ENCODE measurements at places on chromosomes 7 and 10.
A peak's percentile ranks its signal among the peaks of the same experiment; 100 is the strongest.

DNA sequence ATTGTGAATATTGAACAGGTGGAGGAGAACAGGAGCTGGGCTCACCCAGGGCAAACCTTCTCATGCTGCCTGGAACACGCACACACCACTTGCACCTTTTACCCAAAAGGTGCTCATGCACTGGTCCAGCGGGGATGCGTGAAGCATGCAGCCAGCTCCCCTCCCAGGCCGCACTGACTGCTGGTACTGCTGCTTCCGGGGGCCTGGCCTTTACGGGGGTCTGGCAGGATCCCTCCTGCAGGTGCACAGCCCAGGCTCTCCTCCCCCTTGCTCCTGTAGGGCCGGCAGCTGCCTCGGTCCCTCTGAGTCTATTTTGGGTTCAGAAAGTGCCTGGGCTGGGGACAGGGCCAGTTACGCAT is 221.7 kb downstream of the DNAJB6 start:
- no peaks in the 10 kb centered on the region for H3K4me1 ChIP-seq
- H3K27me3 ChIP-seq = no peaks in the 10 kb centered on the region
- no peak overlapping the region for H3K4me3 ChIP-seq
- DNase-seq = no peak
- no peak overlapping the region for H3K27ac ChIP-seq

DNA sequence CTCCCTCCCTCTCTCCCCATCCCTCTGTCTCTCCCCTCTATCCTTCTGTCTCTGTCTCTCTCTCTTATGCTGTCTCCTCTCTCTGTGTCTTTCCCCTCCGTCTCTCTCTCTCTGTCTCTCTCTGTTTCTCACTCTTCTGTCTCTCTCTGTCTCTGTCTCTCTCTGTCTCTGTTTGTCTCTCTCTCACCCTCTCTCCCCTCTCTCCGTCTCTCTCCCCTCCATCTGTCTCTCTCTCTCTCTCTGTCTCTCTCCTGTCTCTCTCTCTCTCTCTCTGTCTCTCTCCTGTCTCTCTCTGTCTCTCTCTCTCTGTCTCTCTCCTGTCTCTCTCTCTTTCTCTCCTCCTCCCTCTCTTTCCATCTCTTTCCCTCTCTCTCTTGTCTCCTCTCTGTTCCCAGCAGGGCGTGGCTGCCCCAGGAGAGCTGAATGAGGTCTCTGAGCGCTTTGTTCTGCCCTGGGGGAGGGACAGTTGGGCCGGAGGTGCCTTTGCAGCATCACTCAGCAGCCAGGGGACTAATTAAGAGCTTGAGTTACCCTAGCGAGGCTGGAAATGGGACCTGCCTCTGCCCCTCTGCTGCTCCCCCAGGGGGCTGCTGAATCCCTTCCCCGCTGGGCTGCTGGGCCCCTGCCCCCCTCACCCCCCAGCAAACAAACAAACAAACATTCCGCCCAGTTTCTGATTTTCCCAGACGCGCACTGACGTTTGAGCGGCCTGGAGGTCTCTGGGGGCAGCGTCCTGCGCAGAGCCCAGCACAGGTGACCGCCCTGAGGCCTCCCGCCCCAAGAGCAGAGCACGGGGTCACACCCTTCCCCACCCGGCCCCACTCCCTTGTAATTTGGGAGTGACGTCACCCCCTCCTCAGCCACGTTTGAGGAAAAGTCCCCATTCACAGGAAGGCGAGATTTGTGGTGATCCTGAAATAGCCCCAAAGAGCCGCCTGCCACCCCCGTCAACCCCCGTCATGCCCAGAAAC is 68.1 kb downstream of the PDGFA start:
- no peaks in the 10 kb centered on the region for H3K36me3 ChIP-seq
- H3K27me3 ChIP-seq = no peaks in the 10 kb centered on the region
- H3K27ac ChIP-seq = no peak overlapping the region
- H3K4me1 ChIP-seq = no peaks in the 10 kb centered on the region
- H3K4me3 ChIP-seq = no peak overlapping the region

- H3K4me3 ChIP-seq = no peak overlapping the region
- DNase-seq = no peak
- H3K27ac ChIP-seq = no peak overlapping the region
- H3K4me1 ChIP-seq = no peaks in the 10 kb centered on the region
- H3K27me3 ChIP-seq = no peaks in the 10 kb centered on the region
- no peaks in the 10 kb centered on the region for H3K36me3 ChIP-seq
Observed at GRCh38 chr10:77500754-77501151, 136.9 kb downstream of the KCNMA1 start.

DNA sequence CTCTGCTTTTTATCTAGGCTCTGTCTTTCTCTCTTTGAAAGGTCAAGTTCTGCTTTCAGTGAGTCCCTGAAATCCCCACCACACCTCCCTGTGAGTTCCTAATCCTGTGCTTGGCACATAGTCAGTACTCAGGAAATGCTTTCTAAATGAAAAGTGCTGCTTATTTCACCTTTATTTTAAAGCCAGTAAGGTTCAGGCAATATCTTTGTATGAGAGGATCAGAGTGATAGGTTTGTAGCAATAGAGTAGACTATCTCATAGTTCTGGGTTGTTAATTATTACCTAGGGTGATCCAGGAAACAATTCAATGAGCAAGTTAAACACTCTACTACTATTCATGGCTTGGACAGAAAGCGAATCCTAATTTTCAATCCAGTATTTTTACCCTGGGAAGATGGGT is 7.4 kb upstream of the LAMB1 start:
- H3K36me3 ChIP-seq = no peaks in the 10 kb centered on the region
- no peak overlapping the region for H3K4me3 ChIP-seq
- peaks cover 74% of the 10 kb centered on the region for H3K4me1 ChIP-seq
- peak; percentile 82 for DNase-seq
- H3K27ac ChIP-seq = no peak overlapping the region
- H3K27me3 ChIP-seq = no peaks in the 10 kb centered on the region

DNA sequence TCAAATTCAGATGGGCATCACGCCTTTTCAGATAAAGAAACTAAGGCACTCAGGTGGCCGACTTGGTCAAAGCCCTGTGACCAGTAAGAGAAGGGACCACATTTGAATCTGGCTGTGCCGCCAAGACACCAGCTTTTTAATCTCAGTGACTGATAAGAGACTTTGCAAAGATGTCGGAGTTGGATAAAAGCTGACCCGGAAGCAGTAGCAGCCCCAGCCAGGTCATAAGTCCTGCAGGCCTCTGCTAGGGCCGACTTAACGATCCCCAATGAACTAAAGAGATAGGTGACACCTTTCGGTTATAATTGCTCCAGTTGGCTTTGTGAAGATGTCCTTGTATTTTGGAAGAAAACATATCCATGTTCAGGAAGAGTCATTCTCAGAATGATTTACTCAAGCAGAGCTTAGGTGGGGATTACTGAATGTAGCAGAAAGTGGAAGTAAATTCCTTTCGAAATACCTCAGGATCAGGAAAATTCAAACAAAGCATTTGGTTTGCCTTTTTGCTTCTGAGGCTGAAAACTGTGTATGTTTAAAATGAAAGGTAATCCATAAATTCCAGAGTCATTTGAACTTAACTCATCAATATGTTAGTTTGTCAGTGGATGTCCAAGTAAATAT is 164.2 kb upstream of the PITRM1 start:
- no peak overlapping the region for H3K27ac ChIP-seq
- DNase-seq = no peak
- H3K4me1 ChIP-seq = no peaks in the 10 kb centered on the region
- no peak overlapping the region for H3K4me3 ChIP-seq

GRCh38 chr10:30436191-30436611 is 2.2 kb downstream of the MAP3K8 start:
- peak overlapping the region; percentile 83 for H3K27ac ChIP-seq
- no peak for DNase-seq
- H3K27me3 ChIP-seq = no peaks in the 10 kb centered on the region
- peaks cover 29% of the 10 kb centered on the region for H3K4me1 ChIP-seq
- H3K4me3 ChIP-seq = no peak overlapping the region
- H3K36me3 ChIP-seq = no peaks in the 10 kb centered on the region

- no peaks in the 10 kb centered on the region for H3K36me3 ChIP-seq
- DNase-seq = no peak
- H3K4me3 ChIP-seq = no peak overlapping the region
- H3K27me3 ChIP-seq = peaks cover 3% of the 10 kb centered on the region
Observed at GRCh38 chr10:67696679-67697078, 684 bp upstream of the CTNNA3 start.

DNA sequence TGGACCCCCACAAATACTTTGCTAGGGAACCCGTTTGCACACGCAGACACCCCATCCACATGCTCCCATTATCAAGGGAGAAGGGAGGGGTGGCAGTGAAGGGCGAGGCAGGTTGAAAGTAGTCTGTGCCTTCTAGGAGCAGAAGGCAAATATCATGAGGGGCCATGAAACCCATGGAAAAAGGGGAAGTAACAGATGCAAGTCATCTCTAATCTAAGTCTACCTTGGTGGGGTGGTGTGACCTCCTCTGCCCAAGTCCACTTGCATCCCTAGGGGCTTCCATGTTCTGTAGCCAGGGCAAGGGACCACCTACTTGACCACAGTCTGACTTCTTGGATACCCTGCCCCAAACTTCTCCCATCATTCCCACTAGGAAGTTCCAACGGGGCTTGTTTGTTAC is 5.5 kb downstream of the GIMAP6 start:
- H3K4me3 ChIP-seq = no peak overlapping the region
- no peaks in the 10 kb centered on the region for H3K36me3 ChIP-seq
- H3K27me3 ChIP-seq = no peaks in the 10 kb centered on the region
- H3K4me1 ChIP-seq = no peaks in the 10 kb centered on the region

- no peak overlapping the region for H3K4me3 ChIP-seq
- H3K27ac ChIP-seq = no peak overlapping the region
- DNase-seq = no peak
- H3K4me1 ChIP-seq = peaks cover 2% of the 10 kb centered on the region
Observed at GRCh38 chr10:14450041-14450491, 119.3 kb upstream of the FRMD4A start.

DNA sequence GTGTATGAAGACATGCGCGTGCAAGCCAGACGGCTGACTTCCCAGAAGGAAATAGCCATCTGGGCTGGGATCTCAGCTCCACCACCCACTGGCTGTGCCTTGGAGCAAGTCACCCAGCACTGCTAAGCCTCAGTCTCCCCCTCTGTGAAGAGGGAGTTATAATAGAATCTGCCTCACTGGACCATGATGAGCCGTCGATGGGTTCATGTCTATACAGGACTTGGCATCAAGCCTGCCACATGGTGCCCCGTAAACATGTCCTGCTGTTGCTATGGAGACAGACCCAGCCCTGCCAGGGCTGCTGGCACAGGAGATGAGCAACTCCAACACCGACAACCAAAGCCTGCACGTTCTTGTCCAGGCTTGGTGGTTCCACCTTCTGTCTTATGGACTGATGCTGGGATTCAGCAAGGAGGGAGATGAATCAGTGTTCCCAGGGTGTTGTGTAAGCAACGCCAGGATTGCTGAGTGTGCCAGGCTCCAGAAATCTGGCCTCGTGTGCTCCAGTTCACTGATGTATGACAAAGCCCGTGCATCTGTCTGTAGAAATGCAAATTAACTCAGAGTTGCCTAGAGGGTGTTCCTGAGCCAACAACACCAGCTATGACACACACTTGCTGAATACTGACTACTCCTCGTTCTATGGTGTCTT is 5.6 kb downstream of the GPR15LG start:
- H3K27ac ChIP-seq = no peak overlapping the region
- H3K4me1 ChIP-seq = no peaks in the 10 kb centered on the region
- no peaks in the 10 kb centered on the region for H3K27me3 ChIP-seq
- H3K4me3 ChIP-seq = no peak overlapping the region

DNA sequence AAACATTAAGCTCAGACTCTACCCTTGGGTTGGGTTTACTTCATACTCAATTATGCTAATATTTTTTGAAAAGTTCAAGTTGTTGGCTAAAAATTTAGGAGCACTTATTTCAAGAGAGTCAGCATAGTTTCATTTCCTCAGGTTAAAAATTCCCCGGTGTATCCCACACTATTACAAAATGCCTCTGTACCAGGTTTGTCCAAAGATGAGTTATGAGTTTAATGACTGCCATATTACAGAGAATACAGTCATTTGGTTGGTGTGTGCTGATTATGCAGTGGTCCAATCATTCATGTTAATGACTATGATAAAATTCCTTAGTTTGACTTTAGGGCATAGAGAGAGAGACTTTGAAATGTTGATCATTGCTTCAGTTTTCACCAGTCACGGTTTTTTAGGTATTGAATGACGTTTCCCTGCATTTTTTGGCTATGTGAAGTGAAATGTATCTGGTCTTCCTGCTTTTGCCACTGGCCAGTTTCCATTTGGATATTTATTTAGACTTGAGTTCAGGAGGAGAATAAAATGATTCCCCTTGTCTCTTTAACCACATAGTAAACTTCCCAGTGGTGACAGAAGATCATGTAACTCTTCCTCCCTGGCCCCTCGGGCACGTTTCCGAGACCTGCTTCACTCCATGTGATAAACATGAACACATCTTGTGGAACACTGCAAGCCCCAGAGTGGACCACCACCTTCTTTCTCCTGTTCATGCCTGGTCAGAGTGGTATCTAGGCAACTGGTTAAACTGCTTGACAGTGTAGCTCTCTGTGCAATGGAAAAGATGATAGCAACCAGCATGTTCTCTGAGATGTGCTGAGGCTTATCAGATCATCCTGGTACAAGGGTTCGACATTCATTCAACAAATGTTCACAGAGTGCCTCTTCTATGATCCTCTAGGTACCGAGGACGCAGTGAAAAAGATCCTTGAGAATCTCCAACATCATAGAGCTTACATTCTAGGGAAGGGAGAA is 153.6 kb downstream of the CACNB2 start:
- DNase-seq = no peak
- no peaks in the 10 kb centered on the region for H3K4me1 ChIP-seq
- H3K36me3 ChIP-seq = no peaks in the 10 kb centered on the region

DNA sequence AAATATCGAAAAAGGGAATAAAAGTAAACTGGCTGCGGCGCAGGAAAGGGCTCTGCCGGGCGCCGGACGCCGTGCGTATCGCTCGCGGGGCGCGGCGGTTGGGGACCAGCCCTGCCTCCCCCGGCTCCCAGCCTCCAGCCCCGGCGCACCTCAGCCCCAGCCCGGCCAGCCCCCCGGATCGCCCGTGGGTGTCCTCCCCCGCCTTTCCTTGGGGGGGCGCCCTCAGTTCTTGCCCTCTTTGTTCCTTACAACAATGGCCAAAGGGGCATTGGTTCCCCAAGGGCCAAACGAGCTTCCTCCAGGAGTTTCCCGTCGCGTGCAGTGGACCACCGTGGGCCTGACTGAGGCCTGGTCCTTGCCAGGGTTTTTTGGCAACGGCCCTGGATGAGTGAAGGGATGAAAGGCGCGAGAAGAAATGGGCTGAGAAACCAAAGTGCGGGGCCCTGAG is 1.2 kb downstream of the MACROH2A2 start:
- H3K4me3 ChIP-seq = peak overlapping the region; percentile 84
- no peaks in the 10 kb centered on the region for H3K36me3 ChIP-seq
- peak; percentile 75 for DNase-seq
- H3K27me3 ChIP-seq = peaks cover 4% of the 10 kb centered on the region
- H3K27ac ChIP-seq = no peak overlapping the region
- no peaks in the 10 kb centered on the region for H3K4me1 ChIP-seq

GRCh38 chr7:90804370-90804769 is 208.2 kb downstream of the CDK14 start:
- no peak overlapping the region for H3K27ac ChIP-seq
- no peak overlapping the region for H3K4me3 ChIP-seq
- no peak for DNase-seq
- H3K4me1 ChIP-seq = no peaks in the 10 kb centered on the region
- H3K27me3 ChIP-seq = no peaks in the 10 kb centered on the region

Measured in small intestine (tissue), 16 donors.